Upper lobe of right lung (tissue), 1 donor: ENCODE measurements at places on chromosomes 11 and 22. TPM values are rescaled to one million over a fixed set of nuclear protein-coding genes. Genes with fewer than 3 reads are reported as not detected.

DNA sequence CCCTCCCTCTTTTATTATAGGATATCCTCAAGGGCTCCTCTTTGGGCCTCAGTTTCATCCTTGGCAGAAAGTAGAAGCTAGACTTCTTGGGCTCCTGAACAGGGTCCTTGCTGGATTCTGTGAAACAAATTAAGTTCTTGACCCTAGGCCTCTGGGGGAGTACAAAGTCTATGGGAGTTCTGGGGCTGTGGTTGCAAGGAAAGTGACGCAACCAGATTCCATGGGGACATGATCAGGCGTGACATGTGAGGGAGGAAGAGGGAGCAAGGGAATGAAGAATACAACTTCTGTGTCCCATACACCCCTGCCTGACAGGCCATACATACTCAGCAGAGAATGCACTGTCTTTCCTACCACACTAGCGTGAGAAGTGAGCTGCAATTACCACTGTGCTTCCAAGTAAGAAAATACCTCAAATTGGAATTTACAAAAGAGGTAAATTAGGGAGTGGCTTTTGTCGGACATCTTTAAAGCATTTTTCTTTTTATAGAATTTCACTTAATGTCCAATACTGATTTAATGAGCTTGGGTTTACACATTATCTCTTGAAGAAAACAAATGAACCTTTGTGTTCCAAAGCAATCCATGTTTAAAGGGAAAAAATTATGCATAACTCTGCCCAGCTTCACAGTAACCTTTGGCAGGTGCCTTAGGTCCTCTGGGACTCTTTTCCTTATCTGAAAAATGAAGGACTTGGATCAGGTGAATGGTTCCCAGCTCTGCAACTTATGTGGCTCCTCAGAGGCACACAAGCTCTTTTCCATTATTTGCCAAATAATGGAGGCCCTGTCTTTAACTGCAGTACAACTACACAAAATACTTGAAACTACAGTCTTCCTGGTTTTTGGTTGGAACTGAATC lies 38.9 kb downstream of the LIMK2 start:
- DNase-seq: no peak

DNA sequence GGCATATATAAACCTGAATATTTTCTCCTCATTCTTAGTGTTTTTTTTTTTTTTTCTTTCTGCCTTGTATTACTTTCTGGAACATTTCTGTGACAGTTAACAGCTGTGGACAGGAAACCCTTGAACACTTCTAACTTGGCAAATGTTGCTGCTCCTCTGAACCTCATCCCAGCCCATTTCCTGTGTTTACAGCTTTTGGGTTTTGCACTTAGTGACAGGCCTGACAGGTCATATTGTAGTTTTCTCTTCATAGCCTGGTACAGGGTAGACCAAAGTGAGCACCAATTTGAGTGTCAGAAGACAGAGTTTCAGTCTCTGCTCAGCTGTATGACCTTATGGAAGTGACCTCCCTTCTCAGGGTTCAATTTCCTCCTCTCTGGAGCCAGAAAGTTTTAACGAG lies 91.6 kb downstream of the STIM1 start:
- no peak for DNase-seq

GRCh38 chr11:6531267-6531752 lies 34.2 kb downstream of the DNHD1 start:
- no peak for DNase-seq

DNA sequence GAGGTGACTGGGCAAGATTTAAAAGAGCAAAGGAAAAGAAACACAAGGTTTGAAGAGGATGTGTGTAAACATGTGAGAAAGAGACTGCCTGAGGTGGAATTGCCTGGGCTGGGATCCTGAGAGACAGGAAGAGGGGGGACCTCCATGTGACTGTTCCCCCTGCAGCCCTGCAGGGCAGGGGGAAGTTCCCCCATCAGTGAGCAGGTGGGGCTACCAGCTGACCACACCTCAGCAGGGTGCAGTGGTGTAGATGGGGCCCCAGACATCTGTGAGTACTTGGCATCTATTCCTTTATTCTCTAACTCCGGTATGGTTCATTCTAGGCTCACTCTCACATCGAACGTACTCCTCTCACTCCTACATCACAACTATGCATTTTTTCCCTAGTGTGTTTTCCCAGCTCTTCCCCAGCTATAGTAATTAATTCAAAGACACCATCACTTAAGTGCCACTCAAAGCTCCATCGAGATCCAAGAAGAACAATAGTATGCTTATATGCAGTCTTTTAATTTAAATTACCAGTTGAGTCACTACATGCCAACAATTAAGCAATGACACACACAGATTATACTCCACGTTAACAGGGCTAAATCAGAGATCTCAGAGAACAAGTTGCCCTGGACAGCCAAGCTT lies 42.7 kb downstream of the LGR4 start:
- no peak for DNase-seq

GRCh38 chr11:31487848-31488247 lies 21.6 kb downstream of the IMMP1L start:
- no peak for DNase-seq

PTH gene
- not detected for total RNA-seq

LRRC74B gene
- total RNA-seq: not detected

SYT7 gene
- 4.8 TPM for total RNA-seq

CATSPER1 gene
- 3.4 TPM for total RNA-seq
